Cardiac fibroblast (primary cell): ENCODE measurements at places on chromosomes 12 and 14.

GRCh38 chr12:127640181-127640886, 626.6 kb upstream of the TMEM132C start:
- DNase-seq: peak; percentile 68

GRCh38 chr14:23385642-23386265, 8.9 kb downstream of the CMTM5 start:
- no peak for DNase-seq

DNA sequence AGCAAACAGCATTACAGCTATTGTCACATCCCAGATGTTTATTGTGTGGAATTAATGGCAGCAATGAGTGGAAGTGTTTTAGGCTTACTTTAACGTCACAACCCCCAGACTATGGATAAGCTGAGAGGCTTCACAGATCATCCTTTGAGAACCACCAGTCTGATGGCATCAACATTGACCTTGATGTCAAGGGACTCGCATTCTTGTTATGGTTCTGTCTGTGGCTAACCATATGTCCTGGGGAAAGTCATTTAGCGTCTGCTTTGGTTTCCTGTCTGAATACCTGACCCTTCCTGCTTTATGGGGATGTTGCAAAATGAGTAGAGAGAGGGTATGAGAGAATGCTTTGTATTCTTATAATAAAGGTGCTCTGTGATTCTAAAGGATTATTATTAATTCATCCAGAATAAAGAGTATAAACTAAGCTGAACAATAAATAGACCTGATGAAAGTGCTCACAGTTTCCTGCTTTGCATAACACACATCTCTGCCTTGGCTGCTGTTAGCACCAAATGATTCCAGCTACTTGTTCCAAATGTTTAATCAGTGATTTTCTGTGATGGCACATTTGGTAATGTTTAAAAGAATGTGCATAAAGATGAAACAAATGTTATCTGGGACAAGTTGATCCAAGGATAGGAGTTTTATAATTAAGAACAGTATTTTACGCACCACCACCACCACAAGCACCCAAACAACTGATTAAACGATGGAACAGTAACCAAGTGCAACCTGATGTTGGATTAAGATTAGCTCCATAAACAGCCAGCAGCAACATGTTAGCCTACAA, 116.9 kb upstream of the LRIG3 start:
- peak; percentile 74 for DNase-seq

- DNase-seq: peak; percentile 57
Observed at GRCh38 chr12:69966409-69966808, 141.4 kb downstream of the MYRFL start.

- no peak for DNase-seq
Observed at GRCh38 chr12:8960176-8960575, 10.7 kb upstream of the M6PR start.
